ENCODE measurements at places on chromosomes 3 and 15. TPM values are rescaled to one million over a fixed set of nuclear protein-coding genes. Genes with fewer than 3 reads are reported as not detected.

The C2CD4B gene
- total RNA-seq: 15.8 TPM

The NAA50 gene
- 143 TPM for total RNA-seq

The GOLGA8T gene
- total RNA-seq: 1.8 TPM

The ZNF620 gene
- 8.9 TPM for total RNA-seq

The VPS18 gene
- 23.5 TPM for total RNA-seq

The NDN gene
- 157 TPM for total RNA-seq

All from metanephros (tissue), 2 donors.